AG09319 (cell line): ENCODE measurements at places on chromosomes 5 and 9.

DNA sequence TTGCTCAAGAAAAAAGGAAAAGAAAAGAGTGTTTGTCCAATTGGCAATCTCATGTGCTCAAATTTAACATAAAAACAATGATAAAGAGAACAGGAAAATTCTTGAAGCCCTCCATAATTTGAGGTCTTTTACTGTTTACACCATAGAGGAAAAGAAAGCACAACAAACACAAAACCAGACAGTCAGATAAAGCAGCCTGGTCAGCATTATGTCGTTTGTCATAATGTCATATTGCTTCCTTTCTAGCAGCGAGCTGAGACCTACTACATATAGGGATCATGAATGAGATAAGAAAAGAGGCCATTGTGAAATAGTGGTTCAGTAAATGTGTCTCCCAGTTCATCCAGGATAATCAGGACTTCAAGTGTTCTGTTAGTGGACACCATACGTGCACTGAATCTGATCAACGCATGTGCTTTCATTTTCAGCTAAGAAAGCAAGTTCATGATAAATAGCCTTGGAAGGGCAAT is 64.7 kb upstream of the SELENOP start:
- DNase-seq: no peak

DNA sequence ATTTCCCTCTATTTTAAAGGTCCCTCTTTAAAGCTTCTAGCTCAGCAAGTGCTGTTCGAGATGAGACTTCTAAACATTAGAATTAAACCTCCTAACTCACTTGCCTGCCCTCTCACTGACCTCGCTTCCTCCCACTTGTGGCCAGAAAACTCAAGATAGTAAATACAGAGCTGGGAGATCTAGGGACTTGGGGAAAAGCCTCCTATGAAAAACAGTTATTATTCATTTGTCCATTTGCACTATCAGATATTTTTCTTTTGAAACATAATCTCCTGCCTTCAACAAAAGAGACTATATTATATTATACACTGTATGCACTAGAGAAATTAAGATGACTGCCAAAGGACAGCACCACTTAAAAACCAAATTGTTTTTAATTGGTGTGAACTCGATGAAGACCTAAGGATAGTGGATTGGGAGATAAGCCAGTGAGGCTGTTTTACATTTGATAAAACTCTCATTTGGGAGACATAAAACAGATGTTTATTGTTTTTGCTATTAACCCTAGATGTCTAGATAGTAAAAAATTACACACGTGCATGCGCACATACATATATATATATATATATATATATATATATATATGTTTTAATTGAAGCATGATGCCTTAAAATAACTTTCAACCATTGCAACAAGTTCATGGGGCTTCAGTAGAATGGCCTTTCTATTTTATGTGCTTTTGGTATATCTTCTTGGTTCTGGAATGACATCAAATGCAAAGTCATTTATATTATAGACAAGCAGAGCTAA is 229.4 kb downstream of the ADAMTSL1 start:
- DNase-seq: no peak

DNA sequence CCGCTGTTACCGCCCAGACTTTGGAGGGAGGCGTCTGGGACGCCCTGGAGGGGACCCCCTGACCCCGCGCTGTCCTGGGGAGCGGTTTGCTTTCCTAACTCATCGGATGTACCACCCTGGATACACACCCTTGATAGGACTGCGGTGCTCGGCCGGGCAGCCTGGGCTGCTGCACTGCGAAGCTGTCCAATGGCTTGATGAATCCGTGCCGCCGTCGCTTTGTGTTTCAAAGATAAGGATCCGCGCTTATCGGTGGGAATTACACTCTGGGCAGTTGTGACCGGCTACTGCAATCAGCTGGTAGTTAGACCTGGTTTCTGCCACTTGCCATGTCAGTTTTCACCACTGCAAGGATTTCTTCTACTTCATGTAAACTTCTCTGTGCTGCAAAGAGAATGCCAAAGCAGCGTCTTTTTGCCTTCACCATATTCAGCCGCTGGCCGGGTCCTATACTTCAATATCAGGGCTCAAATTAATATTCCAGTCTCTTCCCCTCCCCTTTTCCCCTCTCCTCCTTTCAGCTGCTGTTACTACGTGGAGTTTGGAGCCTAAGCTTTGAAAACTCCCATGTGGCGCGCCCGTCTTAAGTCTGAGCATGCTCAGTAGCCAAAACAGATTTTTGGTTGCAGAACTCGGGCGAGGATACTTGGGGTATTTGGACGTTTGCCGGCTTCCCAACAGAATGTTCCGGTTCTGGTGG is 727 bp downstream of the SMAD5 start:
- peak; percentile 22 for DNase-seq

DNA sequence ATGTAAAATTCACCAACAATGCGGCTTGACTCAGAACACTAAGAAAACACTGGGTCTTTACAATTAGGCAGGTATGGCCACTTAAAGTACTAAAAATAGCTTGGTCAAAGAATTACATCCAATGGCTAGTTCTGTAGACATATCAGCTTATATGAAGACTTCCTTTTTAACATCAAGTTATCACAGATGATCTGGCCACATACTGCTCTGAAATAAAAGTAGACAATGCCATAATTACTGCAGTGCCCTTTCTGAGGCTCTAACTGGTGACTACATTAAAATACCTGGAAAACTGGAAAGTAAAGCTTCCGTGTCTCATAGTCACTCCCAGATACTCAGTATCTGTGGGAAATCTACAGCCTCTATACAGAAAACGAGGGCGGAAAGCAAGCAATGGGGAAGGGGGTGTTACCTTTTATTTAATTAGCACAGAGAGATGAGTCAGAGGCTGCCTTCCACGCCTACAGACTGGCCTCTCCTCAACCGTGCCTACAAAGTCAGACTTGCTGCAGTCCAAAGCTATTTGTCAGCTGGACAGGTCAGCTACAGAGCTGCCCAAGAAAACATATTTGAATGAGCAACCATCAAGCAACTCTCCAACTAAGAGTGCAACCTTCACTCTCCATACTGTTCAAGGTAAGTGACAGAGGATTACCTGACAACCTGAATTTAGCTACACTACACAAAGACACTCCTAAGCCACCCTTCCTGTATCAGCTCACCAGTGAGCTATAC is 8.7 kb downstream of the SERINC5 start:
- DNase-seq: no peak

- no peak for DNase-seq
Measured at GRCh38 chr5:152634586-152634985, 229.5 kb upstream of the NMUR2 start.

GRCh38 chr9:128005923-128006322 is 25.1 kb upstream of the EEIG1 start:
- no peak for DNase-seq

DNA sequence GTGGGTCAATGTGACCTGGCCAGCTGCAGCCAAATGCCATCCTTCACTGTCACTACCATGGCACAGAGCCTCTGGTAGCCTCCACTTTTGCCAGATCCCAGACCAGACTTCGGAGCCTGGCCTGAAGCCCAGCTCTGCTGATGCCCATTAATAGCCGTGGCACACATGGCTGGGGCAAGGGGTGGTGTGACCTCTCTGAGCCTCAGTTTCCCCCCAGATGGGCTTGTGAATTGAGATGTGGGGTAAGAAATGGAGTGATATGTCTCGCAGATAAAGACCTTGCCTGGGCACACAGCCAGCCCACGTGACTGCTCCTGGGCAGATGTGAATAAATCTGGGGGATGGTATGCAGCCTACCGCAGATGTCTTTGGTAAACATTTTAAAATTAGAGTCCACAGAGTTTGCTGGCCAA is 13.9 kb downstream of the SUSD3 start:
- DNase-seq: peak; percentile 39

- DNase-seq: no peak
Measured at GRCh38 chr9:117315236-117315635, 99.6 kb downstream of the ASTN2 start.

GRCh38 chr9:104808035-104808614 is 44.2 kb downstream of the NIPSNAP3B start:
- DNase-seq: no peak

GRCh38 chr5:138844125-138844461 is 31.0 kb downstream of the LRRTM2 start:
- DNase-seq: no peak

- no peak for DNase-seq
Measured at GRCh38 chr5:160539431-160539830, 117.8 kb downstream of the PTTG1 start.

- no peak for DNase-seq
Measured at GRCh38 chr5:55902696-55903095, 51.5 kb downstream of the IL31RA start.
